WTC11 (cell line): ENCODE measurements at places on chromosomes 2 and 18. TPM values are rescaled to one million over a fixed set of nuclear protein-coding genes. Genes with fewer than 3 reads are reported as not detected.

GRCh38 chr2:104891145-104891544 lies 37.2 kb downstream of the POU3F3 start:
- no peak for DNase-seq

GRCh38 chr2:85395912-85396475 lies 14.2 kb downstream of the CAPG start:
- DNase-seq = no peak

DNA sequence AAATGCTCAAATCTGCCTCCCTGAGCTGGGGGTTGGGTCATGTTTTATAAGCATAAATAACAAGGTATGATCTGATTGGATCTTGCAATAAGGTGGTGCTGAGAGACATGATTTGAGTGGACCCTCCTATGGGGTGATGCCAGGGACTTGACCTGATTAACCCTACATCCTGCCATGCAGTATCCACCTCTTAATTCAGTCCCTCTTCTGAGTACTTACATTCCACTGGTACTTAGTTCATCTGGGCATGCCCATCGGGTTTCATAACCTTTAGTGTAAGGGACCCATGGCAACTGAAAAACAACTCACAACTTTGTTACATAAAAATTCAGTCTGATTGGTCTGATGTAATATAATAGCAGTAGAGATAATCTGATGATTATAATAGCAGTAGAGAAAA lies 397.9 kb upstream of the HNMT start:
- no peak for DNase-seq

GRCh38 chr2:97801028-97801427 lies 87.7 kb downstream of the ZAP70 start:
- no peak for DNase-seq

GRCh38 chr2:96642564-96643360 lies at the start of gene FER1L5:
FER1L5 (plus strand) TSS chr2:96642764; CDS start chr2:96642837, 73 bp downstream.
- peak; percentile 70 for DNase-seq

GRCh38 chr2:3288470-3289170 lies 89.0 kb downstream of the EIPR1 start:
- no peak for DNase-seq

GRCh38 chr2:96526615-96527285 lies 9.8 kb upstream of the ARID5A start:
- no peak for DNase-seq

DNA sequence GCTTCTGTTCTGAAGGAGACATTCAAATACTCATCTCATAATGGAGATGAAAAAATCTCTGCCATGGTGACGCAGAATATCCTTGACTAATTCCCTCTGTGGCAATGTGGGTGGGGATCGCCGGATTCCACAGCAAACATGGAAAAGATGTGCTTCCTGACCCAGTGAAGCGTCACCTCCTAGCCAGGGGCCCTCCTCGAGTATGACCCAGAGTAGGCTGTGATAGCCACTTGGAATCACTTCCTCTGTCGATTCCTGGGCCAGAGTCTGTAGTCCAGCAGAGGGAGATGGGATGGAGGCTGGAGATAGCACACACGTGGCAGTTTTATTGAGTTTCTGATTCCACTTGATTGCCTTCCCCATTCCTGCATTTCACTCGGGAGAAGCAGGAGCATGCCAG lies 36.8 kb downstream of the DRC1 start:
- DNase-seq = no peak

DNA sequence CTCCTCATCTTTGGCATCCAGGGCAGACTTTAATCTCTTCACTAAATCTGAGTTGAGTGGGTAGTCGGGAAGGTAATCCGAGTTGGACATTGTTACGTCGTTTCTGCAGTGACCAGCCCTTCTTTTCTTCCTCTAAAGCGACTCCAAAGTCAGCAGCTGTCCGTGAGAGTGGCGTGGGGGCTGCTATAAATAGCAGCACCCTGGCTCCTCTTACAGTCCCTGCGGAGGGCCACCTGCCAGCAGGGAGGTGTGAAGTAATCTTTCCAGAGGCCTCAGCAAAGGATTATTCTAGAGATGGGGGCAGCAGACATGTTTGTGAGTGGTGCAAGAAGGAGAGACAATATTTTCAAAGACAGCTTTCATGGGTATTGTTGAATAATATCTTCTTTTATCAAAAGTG lies at the start of gene ASB18:
Gene ASB18 (minus strand): TSS at position 151 of the 400 bp plus-strand sequence. CDS start 61 bp downstream, at position 90.
- no peak for DNase-seq

DNA sequence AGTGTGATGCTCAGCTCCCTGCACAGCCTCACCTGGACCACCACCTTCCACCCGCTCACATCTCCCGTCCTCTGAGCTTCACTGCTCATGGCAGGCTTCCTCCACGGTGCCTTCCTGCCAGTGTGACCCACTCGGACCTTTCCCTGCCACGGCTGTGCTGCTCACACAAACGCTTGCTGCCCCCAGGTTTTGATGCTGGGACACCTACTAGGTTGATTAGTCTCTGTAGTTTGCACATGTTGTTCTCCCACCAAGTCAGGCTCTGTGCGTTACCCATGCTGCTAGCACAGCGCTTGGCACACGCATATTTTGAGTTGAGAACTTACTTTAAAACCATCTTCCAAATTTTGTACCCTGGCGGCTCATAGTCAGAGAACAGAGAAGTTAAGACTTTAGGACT lies 2.1 kb downstream of the MC2R start:
- no peak for DNase-seq

DNA sequence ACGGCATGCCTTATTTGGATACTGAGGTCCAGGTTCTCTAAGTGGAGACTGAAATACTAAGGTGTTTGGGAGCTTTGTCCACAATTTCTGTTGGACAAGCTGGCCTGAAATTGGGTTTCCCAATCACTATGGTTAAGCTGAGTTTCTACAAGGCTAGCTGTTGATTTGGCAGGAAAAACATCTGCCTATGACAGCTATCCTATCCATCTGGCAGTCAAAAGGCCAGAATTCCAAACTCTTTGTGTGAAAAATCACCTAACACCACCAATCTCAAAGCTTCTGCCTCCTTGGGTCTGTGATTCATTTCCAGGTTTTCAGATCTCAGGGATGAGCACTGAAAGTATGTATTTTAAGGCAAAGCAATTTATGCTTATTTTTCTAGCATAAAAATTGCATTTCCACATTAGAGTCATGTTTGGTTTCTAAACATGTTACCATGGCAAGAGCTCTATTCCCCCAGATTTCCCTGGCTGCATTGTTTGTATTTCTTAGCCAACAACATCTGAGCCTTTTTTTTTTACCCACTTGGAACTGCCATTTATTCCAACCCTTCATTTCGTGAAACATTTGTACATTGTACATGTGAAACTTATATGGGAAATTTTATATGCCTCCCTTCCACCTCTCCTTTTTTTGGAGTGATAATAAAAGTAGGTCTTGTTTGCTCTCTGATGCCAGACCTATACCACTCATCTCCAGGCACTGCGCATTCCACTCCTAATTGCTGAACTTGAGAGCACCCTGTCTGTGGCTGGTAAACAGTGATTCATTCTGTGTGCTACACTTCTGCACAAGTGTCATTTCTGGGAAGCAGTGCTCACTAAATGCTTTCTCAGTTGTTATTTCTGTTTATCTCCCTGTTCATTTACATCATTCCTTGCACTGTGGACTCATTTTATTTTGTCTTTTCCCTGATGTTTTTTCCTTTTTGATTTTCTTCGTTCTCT lies 15.9 kb upstream of the CCDC85A start:
- no peak for DNase-seq

GRCh38 chr2:240140511-240140910 lies at the start of gene OTOS:
OTOS (minus strand) TSS chr2:240140658; CDS start chr2:240140326, 332 bp downstream.
- no peak for DNase-seq

The STAMBP gene
- total RNA-seq = 34.4 to 40.9 TPM (median 35.2 TPM) in 3 replicates

The FMNL2 gene
- total RNA-seq = 43.0 to 45.5 TPM (median 43.7 TPM) in 3 replicates

The C1GALT1C1L gene
- total RNA-seq = 0.16 to 0.46 TPM (median 0.44 TPM) in 3 replicates
